ENCODE measurements at places on chromosomes 12 and 14.
A peak's percentile ranks its signal among the peaks of the same experiment; 100 is the strongest.

- DNase-seq, result no peak
Measured at GRCh38 chr14:27056586-27056985, 458.8 kb upstream of the NOVA1 start.

- DNase-seq, result peak; percentile 12
Measured at GRCh38 chr12:131673888-131674257, 37.0 kb upstream of the SFSWAP start.

DNA sequence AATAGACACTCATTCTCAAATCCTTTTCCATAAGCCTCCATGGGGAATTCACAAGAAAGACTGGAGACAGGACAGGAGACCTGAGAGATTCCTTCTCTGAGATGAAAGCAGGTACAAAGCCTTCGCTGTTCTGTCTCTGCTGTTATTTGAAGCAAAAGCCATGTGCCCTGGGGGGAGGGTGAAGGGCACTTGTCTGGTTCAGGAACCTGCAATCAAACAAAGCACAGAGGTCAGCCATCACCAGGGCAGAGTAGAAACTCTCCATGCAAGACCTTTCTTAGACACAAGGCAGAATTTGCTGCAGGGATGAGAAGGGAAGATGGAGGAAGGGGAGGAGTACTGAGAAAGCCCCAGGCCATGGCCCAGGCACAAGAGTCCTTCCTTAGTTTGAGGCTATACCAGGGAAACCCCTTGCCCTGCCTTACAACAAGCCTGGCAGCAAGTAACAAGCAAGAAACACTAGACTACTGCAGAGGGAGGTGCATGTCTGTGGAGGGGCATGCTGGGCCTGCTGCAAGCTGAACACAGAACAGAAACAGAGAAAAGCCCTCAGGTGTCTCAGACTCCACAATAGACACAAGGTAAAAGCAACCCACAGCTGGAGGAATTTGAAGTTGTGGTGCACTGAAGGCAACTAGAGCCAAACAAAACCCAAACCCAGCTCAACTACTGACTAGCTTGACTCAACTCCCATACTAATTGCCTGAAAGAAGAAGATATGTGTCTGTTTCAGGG is 7.8 kb upstream of the ART4 start:
- no peak for DNase-seq

DNA sequence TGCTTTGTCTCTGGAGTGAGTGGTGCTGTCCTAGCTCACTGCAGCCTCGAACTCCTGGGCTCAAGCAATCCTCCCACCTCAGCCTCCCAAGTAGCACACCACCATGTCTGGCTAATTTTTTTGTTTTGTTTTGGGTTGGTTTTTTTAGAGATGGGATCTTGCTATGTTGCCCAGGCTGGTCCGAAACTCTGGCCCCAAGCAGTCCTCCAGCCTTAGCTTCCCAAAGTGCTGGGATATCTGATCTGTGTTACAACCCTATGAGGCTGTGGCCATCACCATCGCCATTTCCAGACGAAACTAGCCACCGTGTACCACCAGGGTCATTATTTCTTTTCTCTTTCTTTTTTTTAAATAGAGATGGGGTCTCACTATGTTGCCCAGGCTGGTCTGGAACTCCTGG is 2.6 kb downstream of the IL31 start:
- no peak for DNase-seq

GRCh38 chr12:122888232-122888752 is 7.6 kb downstream of the VPS37B start:
- peak; percentile 42 for DNase-seq

GRCh38 chr14:88312257-88312656 is 10.8 kb downstream of the KCNK10 start:
- no peak for DNase-seq

DNA sequence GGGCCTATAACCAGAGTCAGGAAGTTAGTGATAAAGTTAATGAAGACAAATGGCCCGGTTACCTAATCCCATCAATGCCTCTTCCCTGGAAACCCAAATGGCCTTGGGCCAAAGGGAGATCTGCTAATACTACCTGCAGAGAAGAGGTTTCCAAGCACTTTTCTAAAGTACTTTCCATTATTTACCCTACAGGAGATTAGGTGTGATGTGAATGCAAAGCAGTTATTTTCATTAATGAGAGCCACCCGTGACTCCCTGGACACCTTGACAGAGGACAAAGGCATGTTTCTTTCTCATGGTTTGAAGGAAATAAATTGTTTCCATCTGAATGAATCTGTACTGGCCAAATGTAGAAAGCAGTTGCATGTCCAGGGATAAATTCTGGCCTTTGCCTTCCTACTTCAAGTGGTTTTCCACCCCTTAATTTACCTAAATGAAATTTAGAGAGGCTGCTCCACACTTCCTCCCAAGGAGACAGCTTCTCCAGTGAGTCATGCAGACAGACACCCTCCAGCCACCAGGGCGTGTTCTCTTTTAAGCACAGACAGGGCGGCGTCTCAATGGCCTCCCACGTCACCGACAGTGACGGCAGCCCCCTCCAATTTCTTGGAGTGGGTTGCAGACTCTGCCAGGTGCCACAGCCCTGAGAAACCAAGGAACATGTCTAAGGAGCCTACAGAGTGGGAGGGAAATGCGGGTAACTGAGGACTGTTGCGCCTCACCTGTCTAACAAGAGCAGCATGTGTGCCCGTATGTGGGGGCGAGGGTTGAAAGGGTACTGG is 43.9 kb upstream of the GNPNAT1 start:
- peak; percentile 89 for DNase-seq

GRCh38 chr14:89013098-89013504 is 188.7 kb downstream of the TTC8 start:
- DNase-seq, result peak; percentile 36

- DNase-seq, result no peak
Measured at GRCh38 chr14:96108061-96108795, 69.1 kb downstream of the C14orf132 start.
